NCI-H187 treated with DMSO at 0.1 percent for 48 hours (cell line): ENCODE measurements at places on chromosomes 6 and 20.
A peak's percentile ranks its signal among the peaks of the same experiment; 100 is the strongest.

DNA sequence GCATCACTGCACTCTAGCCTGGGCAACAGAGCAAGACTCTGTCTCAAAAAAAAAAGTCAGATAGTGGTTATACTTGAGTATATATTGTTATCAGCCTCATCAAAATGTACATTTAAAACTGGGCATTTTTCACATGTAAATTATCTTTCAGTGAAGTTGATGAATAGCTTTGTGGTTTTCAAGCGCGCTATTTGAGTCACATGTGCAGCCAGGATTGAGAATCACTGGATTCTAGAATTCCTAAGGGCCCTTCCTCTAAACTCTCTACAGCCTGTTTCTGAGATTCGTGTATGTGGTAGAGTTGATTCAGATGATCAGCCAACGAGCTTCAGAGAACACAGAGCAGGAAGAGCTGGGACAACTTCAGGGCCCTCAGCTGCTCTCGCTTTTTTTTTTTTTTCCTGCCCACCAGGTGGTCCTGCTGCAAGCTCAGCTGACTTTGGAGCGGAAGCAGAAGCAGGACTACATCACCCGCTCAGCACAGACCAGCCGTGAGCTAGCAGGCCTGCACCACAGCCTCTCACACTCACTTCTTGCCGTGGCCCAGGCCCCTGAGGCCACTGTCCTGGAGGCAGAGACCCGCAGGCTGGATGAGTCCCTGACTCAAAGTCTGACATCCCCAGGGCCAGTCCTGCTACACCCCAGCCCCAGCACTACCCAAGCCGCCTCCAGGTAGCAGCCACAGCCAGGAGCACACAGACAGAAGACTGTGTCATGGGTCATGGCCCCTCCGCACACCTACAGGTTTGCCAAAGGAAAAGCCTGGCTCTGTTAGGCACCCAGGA is 18.3 kb downstream of the C20orf173 start:
- DNase-seq, result no peak

DNA sequence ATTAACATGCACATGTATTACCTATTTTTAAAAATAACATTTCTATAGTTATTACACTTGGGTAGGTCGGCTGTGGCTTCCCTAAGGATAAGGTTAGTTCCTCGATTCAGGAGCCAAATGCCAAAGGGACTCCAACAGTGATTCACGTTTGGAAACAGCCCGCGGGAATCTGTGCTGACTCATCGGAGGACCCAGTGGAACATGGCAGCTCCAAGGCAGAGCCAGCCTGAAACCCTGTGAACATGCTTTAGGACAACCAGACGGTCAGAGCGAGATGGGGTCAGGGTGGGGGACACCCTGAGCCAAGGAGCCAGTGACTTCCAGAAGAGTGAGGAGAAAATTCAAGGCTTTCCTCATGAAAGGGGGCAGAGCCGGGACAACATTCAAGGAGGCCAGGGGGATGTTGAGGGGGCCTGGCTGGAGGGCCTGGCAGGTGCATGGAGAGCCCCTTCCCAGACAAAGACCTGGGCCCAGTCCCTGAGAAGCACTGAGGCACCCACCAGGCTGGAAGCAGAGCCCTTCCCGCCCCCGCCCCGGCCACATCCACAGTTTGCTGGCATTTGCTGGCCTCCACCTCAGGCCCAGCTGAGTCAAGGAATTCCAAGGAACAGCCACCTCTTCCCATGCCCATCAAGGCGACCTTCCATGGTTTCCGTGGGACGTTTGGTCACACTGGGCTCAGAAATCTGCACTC is 133.2 kb downstream of the SNX5 start:
- no peak for DNase-seq

- no peak for DNase-seq
These were observed 122.2 kb upstream of the SYNCRIP start for GRCh38 chr6:85764844-85765243.

DNA sequence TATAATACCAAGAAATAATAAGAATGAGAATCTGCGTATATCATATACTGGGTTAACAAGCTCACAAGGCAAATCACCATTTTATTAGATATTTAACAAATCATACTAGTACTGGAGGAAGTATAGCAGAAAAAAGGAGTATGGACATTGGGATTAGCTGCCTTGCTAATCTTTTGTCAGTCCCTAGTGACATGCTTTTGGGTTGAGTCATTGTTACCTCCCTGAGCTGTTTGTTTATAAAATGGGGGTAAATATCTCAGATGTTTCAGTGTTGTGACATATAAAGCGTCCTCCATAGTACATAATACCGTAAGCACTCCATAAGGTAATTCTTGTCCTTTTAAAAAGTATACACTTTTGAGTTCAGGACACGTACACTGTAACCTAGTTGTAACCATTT is 107.0 kb downstream of the ESR1 start:
- DNase-seq, result no peak

GRCh38 chr6:161168281-161168891 is 105.5 kb downstream of the AGPAT4 start:
- DNase-seq, result no peak

GRCh38 chr6:136226674-136227377 is 23.3 kb downstream of the MTFR2 start:
- no peak for DNase-seq

- DNase-seq, result no peak
These were observed 64.1 kb upstream of the FBXO30 start for GRCh38 chr6:145878591-145879295.

DNA sequence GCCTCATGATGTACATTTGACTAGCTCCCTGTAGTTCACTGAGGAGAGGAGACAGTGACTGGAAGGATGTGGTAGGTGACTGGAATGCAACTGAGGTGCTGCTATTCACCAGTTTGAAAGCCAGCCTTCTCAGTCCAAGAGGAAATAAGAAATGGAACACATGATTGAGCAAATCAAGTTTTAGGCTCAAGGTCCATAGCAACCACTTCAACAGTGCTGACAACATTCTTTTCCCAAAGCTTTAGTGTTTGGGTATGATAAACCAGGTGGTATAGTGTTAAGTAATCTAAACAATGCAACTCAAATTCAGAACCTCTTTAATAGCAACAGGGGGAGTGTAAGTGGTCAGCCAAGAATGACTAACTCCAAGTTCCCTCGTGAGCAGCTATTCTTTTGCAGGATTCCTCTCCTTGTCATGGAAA is 9.2 kb downstream of the ZHX3 start:
- no peak for DNase-seq

- DNase-seq, result peak; percentile 13
These were observed 69.6 kb downstream of the HFE start for GRCh38 chr6:26156850-26157250.

GRCh38 chr6:169215201-169215681 is 38.4 kb downstream of the THBS2 start:
- no peak for DNase-seq

DNA sequence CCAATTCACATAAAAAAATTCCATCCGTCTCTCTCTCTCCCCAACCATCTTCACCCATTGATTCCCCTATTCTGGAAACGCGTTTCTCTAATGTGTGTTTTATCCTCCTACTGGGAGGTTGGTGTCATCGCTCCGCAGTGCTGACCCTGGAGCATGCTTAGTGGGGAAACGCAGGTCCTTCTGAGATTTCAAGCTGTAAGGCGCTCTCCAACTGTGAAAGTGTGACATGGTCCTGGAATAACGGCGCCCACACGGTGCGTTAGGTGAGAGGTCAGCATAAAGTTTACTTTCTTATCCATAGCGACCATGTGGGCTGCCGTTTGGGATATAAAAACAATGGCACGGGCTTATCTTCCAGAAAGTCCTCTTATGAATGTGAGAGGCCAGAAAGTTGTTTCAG is 123.9 kb downstream of the WDR27 start:
- DNase-seq, result no peak

DNA sequence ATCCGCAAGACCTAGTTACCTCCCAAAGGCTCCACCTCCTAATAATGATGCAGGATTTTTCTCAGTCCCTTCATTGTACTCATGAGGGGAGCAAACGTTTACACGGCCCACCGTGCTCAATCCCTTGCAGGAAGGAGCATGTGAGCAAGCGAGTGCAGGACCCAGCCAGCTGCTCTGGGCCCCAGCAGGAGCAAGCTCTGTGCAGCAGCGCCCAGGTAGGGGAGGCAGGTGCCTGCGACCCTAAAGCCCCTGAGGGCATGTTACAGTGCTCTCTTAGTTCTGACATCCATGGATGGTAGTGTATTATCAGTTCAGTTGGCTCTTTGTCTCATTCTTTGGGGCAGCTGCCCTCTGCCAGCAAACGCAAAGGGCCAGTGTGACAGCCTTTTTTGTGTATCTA is 143.4 kb downstream of the TBXT start:
- DNase-seq, result no peak

- no peak for DNase-seq
These were observed 7.6 kb downstream of the GNAS-AS1 start for GRCh38 chr20:58843128-58843556.

DNA sequence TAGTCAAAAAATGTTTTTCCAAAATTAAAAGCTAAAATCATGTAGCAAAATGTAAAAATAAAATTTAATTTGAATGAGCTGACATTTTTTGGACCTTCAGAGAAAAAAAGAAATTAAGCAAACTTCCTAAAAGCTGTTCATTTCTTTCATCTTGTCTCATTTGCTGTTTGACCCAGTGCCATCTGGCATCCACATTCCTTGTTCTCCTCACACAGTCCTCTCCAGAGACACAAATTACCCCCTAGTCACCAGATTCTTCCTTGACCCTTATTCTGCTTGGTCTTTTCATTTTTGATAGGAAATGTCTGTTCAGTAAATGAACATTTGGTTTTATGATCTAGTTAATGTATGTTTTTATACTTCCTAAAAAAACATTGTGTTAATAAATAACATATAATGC is 55.2 kb downstream of the HDDC2 start:
- no peak for DNase-seq

DNA sequence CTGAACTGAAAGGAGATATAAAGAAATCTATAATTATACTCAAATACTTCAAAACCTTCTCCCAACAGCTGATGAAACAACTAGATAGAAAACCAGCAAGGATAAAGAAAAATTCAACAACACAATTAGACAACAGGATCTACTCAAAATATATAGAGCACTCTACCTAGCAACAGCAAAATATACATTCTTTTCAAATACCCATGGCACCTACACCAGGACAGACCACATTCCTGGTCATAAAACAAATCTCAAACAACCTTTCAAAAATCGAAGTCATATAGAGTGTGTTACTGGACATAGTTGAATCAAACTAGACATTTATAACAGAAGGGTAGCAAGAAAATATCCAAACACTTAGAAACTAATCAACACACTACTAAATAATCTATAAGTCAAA is 43.2 kb downstream of the RNF24 start:
- no peak for DNase-seq

DNA sequence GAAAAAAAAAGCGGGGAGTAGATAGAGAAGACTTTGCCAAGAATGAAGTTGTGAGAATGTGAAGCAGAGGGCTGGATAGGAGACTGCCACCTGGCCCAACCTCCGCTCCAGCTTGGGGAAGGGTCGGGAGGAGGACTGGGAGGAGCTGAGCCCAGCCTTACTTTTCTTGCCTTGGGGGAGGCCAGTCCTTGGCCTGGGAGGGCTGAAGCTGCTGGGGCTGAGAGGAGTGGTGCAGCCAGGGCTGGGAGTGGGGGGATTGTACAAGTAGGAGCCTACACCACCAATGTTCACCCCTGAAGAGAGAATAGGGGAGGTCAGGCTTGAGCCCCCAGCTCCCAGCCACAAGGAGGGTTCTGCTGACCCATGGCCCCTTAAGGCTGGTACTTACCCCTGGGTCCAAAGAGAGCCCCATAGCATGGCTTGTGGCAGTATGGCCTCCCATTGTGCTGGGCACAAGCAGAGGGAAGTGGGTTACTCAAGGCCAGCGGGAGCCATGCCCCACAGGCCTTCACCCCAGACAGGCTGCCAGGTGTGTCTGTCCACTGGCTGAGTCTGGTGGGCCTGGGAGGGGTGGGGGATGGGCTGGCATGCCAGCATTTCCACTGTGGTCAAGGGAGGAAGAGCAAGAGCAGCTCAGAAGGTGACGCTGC is 1.1 kb downstream of the CRIP3 start:
- no peak for DNase-seq

- no peak for DNase-seq
These were observed 22.9 kb downstream of the TMC2 start for GRCh38 chr20:2559279-2559626.

DNA sequence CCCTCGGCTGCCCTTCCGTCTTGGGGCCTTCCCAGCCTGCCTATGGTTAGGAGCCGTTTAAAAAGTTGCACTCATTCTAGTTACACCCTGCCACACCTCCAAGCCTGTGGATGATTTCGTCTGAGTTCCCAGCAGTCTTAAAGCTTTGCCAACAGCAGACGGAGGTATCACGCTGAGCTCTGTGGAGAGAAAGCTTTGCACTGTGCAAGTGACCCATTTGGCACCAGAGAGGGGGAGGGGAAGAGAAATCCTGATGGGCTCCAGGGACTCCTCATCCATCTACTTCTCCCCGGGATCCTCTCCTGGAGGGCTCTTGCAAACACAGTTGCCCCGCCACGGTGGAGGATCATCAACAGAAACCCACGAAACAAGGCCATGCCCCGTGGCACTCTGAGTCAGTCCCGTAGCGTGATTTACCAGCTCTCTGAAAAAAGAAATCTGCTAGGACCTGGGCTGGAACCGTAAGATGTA is 98.8 kb upstream of the CITED2 start:
- DNase-seq, result no peak

DNA sequence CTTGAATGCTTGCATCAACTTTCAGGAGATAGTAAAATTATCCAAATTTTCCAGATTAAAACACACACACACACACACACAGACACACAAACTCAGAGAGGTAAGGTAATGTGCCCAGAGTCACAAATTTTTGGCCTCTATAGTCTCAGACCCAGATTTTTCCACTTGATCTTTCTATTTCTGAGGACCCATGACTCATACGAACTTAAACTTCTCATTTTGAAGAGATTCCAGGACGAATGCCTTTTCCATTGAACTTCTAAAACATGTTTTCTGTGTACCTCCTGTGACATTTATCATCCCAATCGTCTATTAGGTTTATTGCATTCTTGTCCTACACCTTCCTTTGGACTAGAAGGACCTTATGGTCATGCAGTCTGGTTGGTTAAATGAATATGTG is 172.9 kb upstream of the COL21A1 start:
- DNase-seq, result no peak

- DNase-seq, result no peak
These were observed 55.4 kb downstream of the CTNNBL1 start for GRCh38 chr20:37749218-37749617.

GRCh38 chr6:118953391-118953790 is 18.4 kb upstream of the MCM9 start:
- DNase-seq, result no peak

DNA sequence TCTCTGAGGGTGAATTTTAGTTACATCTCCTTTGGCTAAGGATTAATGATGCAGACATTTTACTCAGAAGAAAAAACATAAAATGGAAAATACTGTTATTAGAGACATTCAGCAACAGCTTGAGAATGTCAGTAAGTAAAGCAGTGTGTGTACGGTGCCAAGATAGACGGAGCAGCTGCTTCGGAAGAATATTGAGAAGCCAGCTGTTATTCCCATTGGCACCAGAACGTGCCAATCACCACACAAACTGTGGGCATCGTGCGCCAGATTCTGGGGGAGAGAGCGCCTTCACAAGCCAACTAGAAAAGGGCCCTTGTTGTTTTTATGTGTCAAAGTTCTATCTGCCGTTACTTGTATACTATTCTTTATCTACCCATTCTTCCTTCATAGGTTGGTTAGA is 163.4 kb downstream of the MTFR2 start:
- DNase-seq, result no peak

- no peak for DNase-seq
These were observed 67.6 kb upstream of the BACH2 start for GRCh38 chr6:90364286-90364685.
